ENCODE measurements at places on chromosomes 7 and 10.
A peak's percentile ranks its signal among the peaks of the same experiment; 100 is the strongest.

- DNase-seq: no peak
These were observed 219.6 kb upstream of the NPSR1 start for GRCh38 chr7:34438436-34438835.

- no peak for DNase-seq
These were observed 4.8 kb upstream of the DNAAF5 start for GRCh38 chr7:721619-722248.

DNA sequence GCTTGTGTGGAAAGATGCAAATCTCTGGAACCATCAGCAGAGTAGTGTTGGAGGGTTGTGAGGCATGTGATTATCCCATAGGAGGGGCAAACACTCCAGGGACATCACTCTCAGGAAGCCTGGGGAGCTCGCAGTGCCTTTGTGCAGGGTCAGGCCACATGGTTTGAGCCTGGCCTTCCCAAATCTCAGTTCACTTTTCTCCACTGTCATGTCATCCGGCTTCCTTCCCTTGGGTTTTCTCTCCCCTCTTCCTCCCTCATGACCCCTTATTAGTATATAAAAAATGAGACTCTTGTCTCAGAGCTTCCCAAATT, 20.4 kb downstream of the TSPAN14 start:
- no peak for DNase-seq

- peak; percentile 58 for DNase-seq
These were observed 745 bp downstream of the YWHAG start for GRCh38 chr7:76358011-76358480.

- no peak for DNase-seq
These were observed 1.4 kb downstream of the HYAL4 start for GRCh38 chr7:123846217-123846891.

DNA sequence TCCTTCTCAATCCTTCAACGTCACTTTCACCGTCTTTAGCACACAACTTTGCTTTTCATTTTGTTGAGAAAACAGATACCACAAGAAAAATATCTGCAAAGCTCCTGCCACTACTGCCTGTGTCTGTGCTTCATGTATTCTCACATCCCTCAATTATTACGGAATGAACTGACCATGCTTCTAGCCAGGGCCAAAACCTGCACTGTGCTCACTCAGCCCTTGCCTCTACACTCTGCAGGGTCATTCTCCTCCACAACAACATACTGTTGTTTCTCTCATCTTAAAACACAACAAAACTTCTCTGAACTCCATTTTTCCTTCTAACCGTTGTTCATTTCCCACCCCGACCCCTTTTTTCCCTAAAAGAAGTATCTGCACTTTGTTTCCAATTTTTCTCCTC, 29.5 kb downstream of the BMPR1A start:
- DNase-seq: no peak

DNA sequence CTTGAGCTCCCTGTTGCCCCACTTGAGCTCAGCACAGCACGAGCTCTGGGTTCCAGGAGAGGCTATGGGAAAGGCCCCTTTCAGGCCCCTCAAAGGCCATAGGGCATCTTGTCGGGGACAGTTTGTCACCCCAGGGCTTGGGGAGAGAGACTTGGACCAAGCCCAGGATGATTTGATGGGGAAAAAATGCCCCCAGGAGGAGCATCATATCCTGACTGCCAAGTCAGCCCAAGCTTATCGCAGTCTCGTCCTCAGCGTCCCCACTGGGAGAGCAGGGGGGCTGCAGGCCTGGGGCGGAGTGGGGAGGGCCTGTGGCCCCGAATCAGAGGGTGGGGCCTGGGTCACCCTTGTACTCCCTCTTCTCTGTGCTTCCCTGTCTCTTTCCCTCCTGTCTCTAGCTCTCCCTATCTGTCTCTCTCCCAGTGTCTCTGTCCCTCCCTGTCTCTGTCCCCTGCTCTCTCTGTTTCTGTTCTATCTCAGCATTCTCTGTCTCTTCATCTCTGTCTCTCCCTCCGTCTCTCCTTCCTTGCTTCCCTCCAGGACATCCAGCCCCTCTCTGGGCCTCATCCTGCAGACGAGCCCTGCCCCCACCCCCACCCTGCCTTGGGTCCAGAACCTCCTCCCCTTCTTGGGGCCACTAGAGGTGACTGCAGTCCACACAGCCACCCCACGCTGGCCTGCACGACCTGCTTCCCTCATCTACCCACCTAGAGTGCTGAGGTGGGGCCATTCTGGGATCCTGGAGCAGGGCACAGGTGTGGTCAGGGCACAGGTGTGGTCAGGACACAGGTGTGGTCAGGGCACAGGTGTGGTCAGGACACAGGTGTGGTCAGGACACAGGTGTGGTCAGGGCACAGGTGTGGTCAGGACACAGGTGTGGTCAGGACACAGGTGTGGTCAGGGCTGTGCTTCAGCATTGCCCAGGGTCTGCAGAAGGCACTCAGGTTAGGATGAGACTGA, 17.3 kb upstream of the GRIFIN start:
- no peak for DNase-seq

DNA sequence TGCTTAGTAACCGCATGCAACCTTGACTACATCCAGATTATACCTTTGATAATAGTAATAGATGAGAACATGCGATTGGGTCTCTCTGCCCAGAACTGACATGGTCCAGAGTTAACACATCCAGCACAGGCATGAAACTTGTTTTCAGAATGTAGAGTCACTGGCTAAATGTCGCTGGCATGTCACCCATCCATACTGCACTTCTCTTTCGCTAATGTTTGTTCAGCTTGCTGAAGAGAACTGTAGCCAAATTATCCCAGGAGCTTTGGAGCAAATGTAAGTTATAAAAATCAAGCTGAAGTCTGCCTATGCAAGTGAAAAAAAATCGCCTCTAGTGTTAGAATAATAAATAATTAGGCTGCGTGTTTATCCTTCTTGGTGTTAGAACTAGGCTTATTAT, 98.2 kb downstream of the PRTFDC1 start:
- no peak for DNase-seq

- DNase-seq: no peak
These were observed 643.0 kb downstream of the SUGCT start for GRCh38 chr7:40777730-40778312.

DNA sequence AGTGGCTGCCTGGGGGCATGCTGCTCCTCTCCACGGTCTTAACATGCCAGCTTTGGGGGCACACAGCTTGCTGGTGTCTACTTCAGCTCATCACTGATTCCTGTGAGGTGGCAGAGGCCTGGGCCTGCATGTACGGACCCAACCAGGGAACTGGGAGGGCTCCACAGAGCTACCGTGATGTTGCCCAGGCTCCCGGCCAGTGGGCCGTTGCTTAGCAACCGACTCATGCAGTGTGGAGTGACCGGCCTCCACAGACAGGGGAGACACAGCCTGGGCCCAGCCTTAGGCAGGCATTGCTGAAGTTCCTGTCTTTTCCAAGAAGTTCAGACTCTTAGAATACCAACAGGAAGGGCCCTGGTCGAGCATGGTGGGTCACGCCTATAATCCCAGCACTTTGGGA, 25.8 kb upstream of the SH2B2 start:
- no peak for DNase-seq
